ENCODE measurements at places on chromosomes 5 and 9. TPM values are rescaled to one million over a fixed set of nuclear protein-coding genes. Genes with fewer than 3 reads are reported as not detected.

DNA sequence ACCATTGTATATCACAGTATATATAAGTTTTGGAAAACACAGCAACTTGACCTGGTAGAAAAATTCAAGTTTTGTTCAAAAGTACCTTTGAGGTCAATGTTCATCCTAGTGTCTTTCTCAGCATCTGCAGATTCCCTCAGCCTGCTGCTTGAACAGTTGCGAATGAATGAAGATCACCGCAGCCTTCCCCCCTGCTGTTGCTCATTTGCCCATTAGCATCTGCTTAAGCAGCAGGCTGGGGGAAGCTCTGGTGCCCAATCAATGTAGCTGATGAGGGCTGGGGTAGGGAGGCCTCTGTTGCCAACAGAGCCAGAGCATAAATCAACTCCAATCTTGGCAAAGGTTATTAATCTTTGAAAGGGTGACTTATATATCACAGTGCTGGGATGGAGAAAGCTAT lies 586.5 kb upstream of the PTPRD start:
- DNase-seq: no peak

DNA sequence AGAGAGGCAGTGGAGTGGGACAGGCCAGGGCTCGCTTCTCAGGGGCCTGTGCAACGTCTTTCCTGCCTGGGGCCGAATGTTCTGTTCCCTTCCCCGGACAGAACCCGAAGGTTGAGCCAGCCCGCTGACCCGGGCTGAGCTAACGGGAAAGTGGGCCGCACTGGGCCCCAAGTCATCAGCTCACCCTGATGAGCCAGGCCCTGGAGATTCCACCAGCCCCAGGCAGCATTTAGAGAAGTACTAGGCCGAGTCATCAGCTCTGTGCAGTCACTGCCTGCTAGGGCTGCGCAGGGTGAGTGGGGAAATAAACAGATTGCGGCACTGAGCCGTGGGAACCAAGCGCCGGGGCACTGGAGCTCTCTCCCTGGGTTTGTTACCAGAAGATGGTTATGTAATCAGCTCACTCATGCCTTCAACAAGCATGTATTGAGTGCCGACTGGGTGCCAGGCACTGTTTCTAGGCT lies 29.1 kb upstream of the DUSP1 start:
- DNase-seq: no peak

- no peak for DNase-seq
These were observed 296.9 kb downstream of the ADAMTS6 start for GRCh38 chr5:65184780-65185179.

GRCh38 chr9:34540827-34541226 lies 18.0 kb upstream of the ENHO start:
- no peak for DNase-seq

DNA sequence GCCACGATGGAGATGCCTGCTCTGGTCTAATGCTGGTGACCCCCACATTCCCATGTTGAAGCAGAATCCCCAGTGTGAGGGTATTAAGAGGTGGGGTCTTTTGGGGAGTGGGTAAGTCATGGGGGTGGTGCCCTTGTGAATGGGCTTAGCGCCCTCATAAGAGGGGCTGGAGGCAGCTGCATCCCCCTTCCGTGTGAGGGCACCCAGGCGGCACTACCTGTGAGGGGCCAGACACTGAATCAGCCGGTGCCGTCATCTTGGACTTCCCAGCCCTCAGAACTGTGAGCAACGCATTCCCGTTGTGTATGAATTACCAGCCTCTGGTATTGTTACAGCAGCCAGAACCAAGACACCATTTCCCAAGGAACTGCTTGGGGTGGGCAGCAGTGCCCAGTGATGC lies 27.0 kb upstream of the RNF130 start:
- no peak for DNase-seq

- no peak for DNase-seq
These were observed 2.3 kb downstream of the LCNL1 start for GRCh38 chr9:136985027-136985602.

The RBM22 gene
- total RNA-seq: 22.8 TPM

The GABRA6 gene
- total RNA-seq: not detected

All from body of pancreas (tissue), 4 donors.